ENCODE measurements at places on chromosomes 2 and 18.

GRCh38 chr2:222439692-222440091 lies 15.3 kb downstream of the SGPP2 start:
- DNase-seq, result no peak

DNA sequence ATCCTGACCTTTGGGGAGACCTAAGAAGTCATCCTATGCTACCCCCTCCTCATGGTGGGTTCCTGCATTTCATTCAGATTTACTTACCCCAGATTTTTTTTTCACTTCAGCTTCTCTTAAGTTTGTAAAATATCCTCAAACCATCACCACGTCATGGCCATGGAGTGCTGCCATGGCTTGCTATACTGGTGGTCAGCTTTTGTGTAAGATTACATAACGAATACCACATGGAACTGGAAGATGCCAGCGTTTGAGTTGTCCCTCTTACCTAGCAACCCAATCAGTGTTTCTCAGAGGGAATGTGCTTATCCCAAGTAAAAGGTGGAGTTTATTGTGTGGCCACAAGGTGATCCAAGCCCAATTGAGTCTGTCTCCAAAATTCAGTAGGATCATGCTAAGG lies 148.6 kb upstream of the ALPP start:
- no peak for DNase-seq

- no peak for DNase-seq
These were observed 7.8 kb upstream of the PAX3 start for GRCh38 chr2:222306393-222307142.

DNA sequence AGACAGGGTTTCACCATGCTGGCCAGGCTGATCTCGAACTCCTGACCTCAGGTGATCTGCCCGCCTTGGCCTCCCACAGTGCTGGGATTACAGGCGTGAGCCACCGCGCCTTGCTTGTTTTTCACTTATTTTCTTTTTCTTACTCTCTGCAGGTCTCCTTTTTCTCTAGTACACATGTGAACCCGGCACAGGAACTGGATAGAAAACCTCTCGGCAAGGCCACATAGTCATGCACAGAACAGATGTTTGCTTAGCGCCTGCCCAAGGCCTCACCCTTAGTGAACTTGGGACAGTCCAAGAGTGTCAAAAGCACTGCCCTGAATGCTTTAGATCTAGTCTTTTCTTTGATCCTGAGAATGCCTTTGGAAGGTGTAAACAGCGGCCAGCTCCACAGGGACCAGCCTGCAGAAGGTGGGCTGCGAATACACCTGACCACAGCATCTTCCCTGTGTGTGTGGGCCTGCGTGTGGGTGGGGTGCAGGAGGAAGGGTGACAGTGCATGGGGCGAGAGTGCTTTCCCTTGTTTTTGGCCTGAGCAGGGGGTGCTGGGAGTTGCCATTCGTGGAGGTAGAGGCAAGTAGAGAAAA lies 27.0 kb downstream of the IMPA2 start:
- no peak for DNase-seq

DNA sequence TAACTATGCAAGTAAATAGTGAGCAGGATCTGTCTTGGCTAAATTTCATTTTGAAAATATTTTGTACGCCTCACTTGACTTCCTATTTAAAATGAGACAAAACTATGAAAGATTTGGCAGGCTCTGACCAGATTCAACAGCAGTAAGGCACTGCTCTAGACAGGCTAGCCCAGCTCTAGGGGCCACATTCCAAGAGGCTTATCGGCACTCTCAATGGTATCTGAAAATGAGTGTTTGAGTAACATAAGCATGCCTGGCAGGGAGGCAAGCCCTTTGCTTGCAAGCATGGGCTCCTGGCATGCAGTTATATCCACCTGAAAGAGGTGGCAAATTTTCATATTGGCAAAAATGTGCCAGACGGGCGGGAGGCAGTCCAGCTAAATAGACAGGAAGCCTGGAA lies 10.5 kb downstream of the CAPN13 start:
- no peak for DNase-seq

- no peak for DNase-seq
These were observed 131.1 kb downstream of the DSEL start for GRCh38 chr18:67385455-67385854.

GRCh38 chr18:21164548-21165095 lies 53.0 kb upstream of the ROCK1 start:
- no peak for DNase-seq

DNA sequence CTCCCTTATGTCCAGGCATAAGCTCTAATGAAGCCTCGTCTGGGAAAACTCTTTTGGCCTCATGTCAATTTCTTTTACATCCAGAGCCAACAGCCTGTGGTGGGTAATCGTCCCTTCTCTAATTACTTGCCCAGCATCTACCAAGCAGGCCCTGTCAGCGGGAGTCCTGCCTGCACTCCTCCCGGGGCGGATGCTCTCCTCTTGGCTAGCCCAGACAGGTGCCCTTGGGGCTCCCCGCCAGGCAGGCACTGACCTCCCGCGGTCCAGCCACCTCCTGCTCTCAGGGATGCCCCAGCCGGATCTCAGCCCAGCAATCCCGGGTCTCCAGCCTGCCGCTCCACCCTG lies 74.2 kb downstream of the NCAPH start:
- DNase-seq, result no peak

DNA sequence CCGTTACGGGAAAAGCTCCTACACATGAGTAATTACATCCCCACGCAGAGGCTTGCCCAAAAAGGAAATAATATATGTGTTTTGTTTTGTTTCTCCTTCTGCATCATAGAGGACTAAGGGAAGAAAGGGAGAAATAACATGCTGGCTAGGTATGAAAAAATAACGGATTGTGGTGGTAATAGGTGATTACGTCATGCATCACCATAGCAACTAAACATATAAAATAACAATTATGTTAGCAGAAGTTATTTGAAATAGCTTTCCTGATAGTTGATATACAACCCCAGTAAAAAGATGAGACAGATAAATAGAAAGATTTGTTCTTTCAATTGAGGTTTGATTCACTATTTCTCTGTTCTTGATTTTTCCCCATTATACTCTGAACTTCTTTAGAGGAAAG lies 518.0 kb downstream of the ZNF516 start:
- no peak for DNase-seq

DNA sequence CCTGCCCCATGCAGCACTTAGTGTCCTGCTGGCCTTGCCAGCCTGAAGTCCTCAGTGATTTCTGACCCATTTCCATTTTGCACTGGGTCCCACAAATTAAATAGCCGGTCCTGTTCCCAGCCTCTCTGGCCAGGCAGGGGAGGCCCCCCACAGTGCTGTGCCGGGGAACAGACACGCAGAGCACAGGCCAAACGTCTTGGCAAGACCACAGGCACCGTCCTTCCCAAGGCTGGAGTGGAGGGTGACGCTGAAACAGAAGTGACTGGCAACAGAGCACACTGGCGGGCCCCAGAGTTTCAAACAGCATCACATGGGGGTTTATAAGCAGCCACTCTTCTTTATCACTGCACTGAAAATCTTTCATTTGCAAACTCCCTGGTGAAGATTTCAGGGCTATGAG lies 52.2 kb downstream of the EDAR start:
- no peak for DNase-seq

GRCh38 chr2:65503746-65504145 lies 71.3 kb upstream of the SPRED2 start:
- no peak for DNase-seq

GRCh38 chr18:58635891-58636290 lies 7.0 kb upstream of the ALPK2 start:
- no peak for DNase-seq

DNA sequence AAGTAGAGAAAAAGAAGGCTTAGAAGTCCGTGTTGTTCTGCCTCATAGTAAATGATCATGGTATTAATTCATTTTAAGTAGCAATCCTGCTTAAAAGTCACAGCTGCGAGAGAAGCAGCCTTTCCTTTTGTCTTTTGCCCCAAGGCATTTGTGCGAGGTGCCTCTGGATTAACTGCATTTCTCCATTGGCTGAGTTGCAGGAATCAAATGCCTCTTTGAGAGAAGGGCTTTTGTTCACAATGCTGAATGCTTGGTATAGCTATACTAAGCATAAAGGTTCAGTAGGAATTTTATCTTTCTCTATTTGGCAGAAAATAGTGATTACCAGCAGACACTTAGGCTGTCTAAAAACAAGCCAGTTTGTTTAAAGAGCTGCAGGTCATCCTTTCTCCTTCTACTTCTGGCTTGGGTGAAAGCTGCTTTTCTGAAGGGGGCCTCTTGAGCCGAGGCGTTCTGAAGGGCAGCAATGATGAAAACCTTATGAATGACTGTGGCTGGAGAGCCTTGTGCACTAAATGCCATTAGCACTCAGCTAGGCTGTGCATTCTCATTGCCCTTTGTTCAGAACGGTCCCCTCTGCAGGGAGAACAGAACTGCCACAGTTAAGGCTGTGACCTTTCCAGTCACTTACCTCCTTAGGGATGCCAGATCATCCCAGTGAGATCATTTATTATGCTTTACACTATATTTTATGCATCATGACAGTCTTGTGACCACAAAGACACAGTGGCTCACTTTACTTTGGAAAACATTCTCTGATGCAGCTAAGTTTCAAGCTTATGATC lies 68.8 kb upstream of the TMEM87B start:
- no peak for DNase-seq

DNA sequence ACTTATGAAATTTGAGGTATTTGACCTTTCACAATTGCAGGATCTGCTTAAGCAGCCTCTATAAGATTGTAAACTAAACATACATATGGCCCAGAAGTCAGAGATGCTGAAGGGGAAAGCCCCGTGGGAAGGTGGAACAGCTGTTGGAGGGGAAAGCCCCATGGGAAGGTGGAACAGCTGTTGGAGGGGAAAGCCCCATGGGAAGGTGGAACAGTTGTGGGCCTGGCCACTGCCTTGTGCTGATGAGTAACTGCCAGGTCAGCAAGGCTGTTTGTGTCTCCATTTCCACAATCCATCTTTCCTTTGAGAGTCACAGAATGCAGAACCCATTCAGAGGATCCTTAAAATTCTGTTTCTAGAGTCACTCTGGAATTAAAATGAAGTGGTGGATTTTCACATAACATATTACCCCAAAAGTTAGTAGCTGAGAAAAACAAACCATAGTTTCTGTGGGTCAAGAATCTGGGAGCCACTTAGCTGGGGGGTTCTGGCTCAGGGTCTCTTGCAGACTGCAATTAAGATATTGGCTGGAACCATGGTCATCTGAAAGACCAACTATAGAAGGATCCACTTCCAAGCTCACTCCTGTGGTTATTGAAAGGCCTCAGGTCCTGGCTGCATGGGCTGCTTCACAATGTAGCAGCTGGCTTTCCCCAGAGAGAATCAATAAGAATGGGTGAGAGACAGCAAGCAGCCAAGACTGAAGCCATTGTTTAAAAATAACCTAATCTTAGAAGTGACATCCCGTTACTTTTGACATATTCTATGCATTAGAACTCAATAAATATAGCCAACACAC lies 86.6 kb upstream of the CAVIN2 start:
- no peak for DNase-seq

- no peak for DNase-seq
These were observed 231.9 kb upstream of the MMADHC start for GRCh38 chr2:149819356-149819957.

DNA sequence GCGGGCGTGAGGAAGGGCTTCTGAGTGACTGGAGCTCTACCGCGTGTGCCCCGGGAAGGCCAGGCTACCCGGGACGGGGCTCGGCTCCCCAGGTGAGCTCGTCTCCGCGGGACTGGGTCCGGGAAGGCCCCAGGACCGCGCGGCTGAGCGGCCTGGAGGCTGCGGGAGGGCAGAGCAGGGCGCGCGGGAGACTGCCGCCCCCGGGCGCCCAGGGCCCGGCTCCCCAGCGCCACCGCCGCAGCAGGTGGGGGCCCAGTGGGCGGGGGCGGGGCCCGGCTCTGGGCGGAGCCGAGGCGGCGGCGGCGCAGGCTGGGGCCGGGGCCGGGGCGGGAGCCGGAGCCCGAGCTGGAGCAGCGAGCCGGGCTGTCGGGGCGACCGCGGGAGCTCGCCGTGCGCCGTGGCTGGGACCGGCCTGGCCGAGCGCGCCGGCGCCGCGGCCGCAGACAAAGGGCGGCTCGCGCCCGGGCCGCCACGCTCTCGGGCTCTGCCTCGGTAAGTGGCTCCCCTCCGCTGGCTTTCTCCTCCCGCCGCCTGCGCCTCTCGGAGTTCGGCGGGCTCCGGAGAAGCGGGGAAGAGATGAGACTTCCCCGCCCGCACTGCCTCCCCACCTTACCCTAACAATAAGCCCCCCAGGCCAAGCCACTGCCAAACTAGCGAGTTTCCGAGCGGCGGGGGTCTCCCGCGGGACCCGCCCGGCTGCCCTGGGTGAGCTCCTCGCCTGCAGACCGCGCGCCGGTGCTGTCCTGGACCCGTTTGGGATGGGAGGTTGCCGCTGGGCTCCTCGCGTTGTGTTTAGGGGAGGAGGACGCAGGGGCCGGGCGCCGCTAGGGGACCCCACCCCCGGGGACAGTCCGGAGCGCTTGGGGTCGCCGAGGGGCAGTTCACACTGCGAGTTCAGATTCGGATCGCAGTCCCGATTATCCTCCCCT lies at the start of gene MAPK4:
Gene MAPK4 (plus strand): TSS at position 336 of the 929 bp plus-strand sequence. CDS start 103,872 bp downstream, outside the sequence.
- no peak for DNase-seq

- DNase-seq, result no peak
These were observed 36.8 kb upstream of the EML4 start for GRCh38 chr2:42132191-42132965.

DNA sequence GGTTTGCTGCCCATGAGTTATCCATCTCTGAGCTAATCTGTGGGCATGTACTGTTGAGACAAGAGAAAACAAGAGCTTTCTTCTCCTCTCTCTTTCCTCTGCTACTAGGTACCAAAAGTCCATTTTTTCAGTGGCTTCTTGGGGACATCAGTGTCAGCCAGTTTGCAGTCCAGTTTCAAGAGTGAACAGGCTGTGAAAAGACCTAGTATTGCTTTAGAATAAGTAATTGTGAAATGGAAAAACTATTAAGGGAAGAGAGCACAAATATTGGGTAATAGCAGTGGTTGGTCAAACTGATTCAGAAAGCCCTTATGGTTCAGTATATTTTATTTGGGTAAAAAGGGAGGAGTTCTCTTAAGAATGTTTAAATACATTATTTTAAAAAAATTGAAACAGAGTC lies 33.0 kb upstream of the MEP1B start:
- DNase-seq, result no peak

- no peak for DNase-seq
These were observed 378.8 kb downstream of the SLC4A3 start for GRCh38 chr2:220006152-220006621.

GRCh38 chr2:110790907-110791306 lies 58.5 kb downstream of the ACOXL start:
- no peak for DNase-seq

DNA sequence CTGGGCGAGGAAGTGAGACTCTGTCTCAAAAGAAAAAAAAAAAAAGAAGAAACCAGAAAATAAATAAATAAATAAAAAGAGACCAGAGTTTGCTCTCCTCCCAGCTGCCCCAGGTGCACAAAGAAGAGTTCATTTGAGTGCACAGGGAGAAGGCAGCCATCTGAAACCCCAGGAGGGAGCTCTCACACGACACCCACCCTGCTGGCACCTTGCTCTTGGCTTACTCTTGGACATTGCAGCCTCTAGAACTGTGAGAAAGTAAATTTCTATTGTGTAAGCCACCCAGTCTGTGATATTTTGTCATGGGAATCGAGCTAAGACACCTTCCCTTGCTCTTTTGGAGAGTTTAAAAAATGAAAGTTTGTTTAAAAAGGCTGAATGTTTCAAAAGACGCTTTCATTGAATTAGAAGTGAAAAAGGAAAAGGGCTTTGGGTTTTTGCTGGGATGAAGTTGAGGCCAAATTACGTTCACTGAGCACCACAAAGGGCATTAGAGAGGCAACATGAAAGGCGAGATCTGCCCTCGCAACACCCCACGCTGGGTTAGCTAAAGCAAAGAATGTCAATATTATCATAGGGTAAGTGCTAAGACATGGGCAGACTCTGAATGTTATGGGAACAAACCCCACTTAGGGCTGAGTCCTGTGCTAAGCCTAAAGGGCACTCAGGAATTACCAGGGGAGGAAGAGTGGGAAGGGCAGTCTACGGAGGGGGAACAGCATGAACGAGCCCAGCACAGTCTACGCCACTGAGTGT lies 128.9 kb upstream of the RIOK3 start:
- no peak for DNase-seq

Measured in NCI-H2029 treated with DMSO at 0.1 percent for 48 hours (cell line).